NCI-H1105 treated with DMSO at 0.1 percent for 48 hours (cell line): ENCODE measurements at places on chromosomes 3 and 15.

GRCh38 chr15:41897363-41897799 is 3.5 kb upstream of the SPTBN5 start:
- no peak for DNase-seq

GRCh38 chr3:56536735-56537134 is 20.2 kb upstream of the CCDC66 start:
- DNase-seq = peak; percentile 31

DNA sequence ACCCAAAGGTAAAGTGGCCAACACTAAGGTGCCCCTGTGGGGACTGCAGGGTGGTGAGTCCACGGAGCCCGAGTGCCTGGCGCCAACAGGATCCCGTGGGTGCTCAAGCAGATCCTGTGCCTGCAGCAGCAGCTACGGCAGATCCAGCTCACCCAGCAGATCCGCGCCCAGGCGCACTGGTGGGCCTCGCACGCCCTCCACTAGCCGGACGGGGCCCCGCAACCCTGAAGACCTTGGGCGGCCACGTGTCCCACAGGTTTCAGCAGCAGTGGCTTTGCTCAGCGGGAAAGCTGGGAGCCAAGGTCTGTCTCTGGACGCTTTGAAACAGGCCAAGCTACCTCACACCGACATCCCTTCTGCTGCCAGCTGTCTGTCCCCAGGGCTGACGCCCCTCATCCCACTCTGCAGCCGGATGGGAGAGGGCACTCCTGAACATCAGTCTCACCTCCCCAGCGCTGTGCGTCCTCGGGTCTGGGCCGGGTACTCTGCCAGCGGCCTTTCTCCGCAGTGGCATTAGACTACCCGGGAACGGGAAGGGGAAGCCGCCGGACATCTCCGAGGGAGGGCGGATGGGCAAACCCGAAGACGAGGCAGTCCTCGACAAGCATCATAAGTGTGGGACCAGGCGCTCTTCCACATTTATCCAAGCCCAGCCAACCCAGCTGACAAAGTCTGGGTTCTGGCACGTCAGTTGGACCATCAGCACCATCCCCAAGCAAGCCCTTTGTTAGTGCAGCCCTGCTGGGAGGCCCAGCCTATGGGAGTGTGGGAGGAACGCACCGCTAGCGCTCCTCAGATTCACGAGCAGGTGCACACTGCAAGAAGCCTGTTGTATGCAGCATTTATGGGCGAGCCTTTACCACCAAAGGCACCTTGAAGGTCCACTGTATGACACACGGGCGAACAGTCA is 212.6 kb upstream of the UBE2E2 start:
- no peak for DNase-seq

- no peak for DNase-seq
These were observed 50.2 kb upstream of the MGA start for GRCh38 chr15:41610048-41610447.

DNA sequence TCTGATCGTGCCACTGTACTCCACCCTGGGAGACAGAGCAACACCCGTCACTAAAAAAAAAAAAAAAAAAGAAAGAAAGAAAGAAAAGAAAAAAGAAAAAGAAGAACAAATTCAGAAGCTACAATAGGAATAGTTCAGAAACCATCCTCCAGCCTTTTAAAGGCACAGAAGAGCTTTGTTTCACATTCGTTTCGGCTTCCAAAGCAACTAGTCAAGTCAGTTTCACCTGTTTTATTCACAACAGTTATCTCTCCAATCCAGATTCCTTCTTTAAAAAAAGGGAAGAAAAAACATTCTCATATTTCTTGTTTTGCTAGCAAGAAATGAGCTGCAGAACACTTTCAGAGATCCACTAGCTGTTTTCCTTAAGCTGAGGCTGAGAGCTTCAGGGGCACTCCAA is 767.7 kb upstream of the CFAP20DC start:
- no peak for DNase-seq

DNA sequence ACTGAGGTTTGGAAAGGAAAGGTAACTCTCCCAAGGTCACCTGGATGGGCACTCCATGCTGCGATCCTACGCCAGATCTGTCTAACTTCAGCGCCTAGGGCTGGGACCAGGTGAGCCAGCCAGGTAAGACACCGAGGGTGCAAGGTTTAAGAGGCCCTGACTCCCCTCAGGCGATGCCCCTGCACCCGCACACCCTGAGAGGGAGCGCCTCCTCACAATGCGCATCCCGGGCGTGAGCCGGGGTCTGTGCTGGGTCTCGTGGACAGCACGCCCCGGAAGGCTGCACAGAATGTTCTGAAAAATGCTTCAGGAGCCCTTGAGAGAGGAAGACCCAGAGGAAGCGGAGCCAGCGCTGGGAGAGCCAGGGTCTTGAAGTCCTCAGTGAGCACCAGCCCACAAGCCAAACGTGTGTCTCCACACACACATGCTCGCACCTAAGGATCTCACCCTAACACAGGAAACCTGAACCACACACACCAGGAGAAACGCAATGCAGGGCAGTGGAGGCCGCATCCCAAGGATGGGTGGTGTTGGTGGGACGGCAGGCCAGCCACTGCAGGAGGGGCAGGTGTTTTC is 142.0 kb downstream of the ADAMTS17 start:
- DNase-seq = no peak

DNA sequence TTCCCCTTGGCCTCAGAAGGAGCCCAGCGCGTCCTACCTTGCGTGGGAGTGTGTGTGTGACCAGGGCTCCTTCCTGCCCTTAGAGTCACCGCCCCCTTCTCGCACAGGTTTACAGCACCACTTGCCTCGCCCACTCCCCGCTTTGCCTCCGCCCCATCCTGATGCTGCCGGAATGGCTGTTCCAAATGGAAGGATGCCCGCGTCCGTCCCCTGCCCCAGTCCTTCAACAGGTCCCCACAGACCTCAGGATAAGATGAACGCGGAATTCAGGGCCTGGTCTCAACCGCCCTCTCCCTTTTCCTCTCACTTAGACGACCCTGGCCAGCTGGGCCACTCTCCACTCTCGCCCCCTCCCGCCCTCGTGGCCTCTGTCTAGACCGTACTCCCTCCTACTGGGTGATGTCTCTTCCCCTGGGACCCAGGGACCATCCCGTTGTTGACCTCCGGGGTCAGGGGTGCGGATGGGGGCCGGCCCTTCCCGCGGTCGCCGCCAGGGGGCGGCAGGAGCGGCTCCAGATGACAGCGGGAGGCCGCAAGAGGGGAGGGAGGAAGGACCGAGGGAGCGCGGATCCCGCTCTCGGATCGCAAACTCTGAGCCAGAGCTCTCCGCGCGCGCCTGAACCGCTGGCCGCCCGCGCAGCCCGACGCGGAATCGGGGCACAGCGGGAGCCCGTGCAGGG is at the start of gene THSD4:
Gene THSD4 (plus strand): TSS at position 585 of the 680 bp plus-strand sequence.
- peak; percentile 72 for DNase-seq

DNA sequence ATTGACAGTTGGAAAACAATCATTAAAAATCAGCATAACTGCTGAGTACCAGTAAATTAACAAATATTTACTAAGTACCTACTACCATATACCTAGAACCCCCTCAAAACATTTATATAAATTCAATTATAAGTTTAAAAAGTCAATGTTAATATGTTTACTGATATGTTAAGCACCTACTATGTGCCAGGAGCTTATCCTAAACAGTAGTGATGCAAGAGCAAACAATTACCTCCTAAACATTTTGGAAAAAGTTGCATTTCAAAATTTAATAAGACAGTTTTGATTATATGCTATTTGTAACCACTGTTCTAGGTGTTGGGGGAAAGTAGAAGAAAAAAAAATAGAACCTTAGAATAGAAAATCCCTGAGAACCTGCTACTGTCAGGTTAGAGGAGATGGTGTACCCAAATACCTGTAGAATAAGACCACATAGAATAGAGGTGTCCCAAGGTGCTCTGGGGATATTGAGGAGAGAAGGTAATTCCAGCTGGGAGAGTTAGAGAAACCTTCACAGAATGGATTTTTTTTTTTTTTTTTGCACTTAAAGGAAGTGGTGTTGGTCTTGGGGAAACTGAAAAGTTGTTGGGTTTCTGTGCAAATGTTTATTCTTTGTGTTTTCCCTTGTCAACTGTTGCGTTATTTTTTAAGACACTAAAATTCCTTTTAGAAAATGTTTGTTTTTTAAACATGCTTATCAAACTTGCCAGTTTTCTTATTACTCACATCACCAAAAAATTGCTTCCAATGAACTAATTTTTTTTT is 16.0 kb downstream of the SNRK start:
- DNase-seq = no peak

- no peak for DNase-seq
These were observed 115.6 kb downstream of the PDE8A start for GRCh38 chr15:85097250-85097649.

DNA sequence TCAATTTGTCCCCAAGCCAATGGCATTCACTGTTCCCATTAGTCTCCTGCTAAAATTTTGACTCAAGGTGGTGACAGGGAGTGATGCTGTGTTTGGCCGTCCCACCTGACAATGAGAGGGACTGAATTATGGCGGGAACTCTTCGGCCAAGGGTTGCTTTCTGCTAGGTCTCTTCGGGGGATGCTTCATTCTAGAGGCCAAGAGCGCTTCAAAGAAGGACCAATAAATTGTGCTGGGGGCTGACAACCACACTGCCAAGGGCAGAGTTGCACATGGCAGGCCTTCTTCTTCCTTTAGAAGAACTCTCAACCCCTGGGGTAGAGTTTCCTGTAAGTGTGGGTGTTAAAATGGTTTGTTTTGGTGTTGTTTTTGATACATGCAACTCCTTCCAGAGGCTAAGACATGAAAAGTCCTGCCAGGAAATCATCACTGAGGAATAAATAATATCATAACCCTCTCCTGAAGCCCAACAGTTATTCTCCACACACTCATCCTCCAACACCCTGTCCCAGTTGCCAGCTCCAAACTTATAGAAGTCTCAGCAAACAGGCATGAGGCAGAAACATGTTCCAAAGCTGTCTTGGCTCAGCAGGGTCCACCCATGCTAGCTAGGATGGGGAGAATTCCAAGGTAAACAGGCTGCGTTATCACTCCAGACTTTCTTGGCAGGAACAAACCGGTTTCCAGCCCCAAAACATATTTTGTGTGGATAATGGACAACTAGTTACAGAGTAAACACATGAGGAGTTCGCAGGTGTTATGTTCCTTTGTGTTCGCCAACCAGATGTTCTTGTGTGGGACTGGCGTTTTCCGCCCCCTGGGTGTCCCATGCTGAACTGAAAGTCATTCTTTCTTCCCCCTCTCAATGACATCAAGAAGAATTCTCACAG is 396.7 kb upstream of the RGMA start:
- peak; percentile 22 for DNase-seq

DNA sequence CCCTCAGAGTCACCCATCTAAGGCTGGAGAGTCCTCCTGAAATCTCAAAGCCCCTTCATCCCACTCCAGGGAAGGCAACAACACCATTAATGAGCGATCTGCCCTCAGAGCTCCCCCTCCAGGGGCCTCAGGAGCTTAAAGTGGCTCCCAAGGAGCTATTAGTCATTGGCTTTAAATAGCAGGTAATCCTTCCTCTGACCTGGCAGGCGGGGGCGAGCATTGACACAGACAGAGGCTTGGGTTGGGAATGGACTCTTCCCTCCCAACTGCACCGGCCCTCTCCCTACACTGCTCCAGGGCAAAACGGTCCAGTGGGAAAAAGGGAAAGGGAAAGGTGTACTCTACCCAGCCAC is 1.4 kb downstream of the MFGE8 start:
- no peak for DNase-seq

- no peak for DNase-seq
These were observed 70.7 kb downstream of the LMLN start for GRCh38 chr3:198030726-198031125.

- no peak for DNase-seq
These were observed at the start of the genes BBS4 and HIGD2B for GRCh38 chr15:72685925-72686794. Gene BBS4 (plus strand): TSS chr15:72686207. CDS start chr15:72686228, 21 bp downstream. Gene HIGD2B (minus strand): TSS chr15:72686182. CDS start chr15:72676374, 9,808 bp downstream.

DNA sequence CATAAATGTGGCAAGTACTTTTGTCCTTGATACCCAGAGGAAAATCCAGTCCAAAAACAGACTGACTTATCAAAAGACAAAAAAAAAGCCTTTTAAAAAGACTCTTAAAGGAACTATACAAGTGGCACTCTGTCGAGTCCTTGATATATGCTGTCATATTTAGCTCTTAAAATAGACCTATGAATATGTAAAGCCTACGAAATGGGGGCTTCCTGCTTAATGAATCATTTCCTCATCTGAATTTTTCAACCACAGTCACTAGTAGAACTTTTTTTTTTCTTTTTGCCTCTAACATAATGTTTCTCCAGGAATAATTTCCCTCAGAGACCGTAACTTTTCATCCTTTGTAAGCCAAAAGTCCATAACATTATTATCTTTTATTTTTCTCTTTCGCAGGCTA is 95.8 kb downstream of the P3H2 start:
- no peak for DNase-seq

- DNase-seq = no peak
These were observed 240.7 kb upstream of the UMPS start for GRCh38 chr3:124489506-124489905.

DNA sequence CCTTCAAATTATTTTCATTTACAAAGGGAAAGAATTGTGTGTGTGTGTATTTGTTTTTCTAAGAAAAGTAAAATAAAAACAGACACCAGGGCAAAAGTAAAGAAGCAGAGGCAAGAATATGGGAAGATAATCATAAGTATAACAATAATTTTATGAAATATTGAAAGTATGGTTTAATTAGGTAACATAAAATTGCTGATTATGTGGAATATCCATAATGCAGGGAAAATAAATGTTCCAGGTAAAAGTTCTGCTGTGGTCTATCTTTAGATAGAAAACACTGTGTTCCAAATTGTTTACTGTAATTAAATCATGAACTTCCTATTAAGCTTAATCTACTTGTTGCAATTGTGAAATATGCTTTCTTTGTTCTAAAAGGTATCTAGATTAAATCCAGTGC is 25.7 kb upstream of the KCNMB2 start:
- DNase-seq = no peak

DNA sequence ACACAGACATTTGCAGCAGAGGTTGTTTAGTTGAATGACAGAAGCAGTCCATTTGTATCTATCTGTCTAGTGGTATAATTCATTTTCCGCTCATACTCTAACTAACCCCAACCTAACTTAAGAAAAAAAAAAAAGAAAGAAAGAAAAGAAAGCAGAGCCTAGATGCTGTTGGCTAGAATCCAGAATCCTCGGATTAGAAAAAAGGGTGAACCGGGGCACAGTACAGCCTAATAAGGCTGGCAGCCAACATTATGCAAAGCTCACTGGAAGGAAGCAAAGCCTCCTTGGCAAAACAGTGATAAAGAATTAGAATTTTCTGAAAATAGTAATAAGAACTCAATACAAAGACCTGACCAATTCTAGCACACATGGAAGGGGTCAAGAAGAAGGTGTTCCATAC is 640.8 kb downstream of the TUSC7 start:
- DNase-seq = peak; percentile 14

DNA sequence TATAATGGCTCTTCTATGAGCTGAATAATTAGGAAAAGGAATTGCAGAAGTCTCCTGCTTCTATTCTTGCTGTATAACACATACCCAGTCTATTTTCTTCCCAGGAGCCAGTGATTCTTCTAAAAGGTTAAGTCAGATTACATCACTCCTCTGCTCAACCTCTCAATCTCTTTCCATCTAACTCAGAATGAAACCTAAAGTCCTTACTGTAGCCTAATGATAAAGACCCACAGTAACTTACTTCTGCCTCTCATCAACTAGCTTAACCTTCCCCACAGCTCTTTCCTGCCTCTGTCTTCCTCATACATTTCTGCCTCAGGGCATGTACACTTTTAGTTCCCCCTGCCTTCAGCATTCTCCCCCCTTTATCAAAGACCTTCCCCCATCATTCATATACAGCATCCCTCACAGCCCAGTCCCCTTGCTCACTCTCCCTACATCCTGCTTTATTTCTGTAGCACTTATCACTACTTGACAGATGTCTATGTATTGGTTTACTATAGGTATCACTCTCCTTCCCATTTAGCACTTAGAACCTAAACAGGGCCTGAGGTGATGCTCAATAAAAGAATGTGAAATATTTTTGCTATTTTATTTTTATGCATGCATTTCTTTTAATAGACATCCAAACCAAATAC is 28.5 kb upstream of the CMTM6 start:
- DNase-seq = no peak

- DNase-seq = no peak
These were observed 236.6 kb downstream of the SOX2 start for GRCh38 chr3:181948286-181948685.
